ENCODE measurements at places on chromosomes 3 and 15.

- DNase-seq, result no peak
Measured at GRCh38 chr15:100761290-100761935, 118.2 kb upstream of the ALDH1A3 start.

GRCh38 chr15:45662375-45662774, 27.5 kb downstream of the SQOR start:
- no peak for DNase-seq

GRCh38 chr3:112379020-112379690, 46.2 kb downstream of the CD200 start:
- DNase-seq, result no peak

DNA sequence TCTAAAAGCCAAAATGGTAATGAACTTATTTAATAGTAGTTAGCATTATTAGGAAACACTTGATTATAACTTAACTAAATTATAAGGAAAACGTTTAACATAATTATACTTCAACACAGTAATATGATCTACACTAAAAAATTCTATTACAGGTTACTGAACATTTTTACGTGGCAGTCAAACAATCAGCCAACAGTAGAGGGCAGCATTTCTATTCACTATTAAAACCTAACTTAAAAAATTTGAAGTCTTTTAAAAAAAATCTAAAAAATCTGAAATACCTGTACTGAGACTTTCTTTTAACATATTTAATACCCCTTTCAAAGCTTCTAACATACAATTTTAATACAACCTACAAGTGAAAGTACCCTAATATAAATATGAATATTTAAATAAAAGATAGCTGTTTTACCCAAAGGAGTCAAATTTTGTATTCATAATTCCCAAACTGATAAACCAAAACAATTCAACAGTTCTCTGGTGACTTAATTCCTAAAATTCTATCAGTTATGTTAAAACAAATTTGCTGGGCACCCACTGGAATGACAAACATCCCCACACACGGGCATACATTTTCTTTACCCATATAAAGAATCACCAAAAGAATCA, 41.5 kb downstream of the DLG1 start:
- DNase-seq, result peak; percentile 51

DNA sequence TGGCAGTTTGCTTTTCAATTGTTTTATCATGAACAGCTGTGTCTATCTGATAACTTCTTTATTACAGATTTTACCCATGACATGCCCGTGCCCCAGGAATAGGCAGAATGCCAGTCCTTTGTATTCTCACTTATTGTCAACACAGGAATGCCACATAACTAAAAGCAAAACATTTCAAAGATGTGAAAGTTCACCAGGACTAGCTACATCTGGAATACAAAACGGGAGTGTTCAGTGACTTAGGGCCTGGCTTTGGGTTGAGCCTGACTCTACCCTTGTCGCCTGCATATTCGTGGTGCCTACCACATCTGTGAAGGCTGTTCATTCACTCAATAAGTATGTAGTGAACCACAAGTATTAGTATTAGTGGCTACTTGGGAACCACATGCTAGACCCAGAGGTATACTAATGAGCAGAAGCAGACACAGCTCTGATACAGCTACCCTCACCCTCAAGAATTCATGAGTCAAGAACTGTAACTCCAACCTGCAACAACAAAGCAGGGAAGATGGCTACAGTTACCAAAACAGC, 2.9 kb downstream of the TNFSF10 start:
- no peak for DNase-seq

DNA sequence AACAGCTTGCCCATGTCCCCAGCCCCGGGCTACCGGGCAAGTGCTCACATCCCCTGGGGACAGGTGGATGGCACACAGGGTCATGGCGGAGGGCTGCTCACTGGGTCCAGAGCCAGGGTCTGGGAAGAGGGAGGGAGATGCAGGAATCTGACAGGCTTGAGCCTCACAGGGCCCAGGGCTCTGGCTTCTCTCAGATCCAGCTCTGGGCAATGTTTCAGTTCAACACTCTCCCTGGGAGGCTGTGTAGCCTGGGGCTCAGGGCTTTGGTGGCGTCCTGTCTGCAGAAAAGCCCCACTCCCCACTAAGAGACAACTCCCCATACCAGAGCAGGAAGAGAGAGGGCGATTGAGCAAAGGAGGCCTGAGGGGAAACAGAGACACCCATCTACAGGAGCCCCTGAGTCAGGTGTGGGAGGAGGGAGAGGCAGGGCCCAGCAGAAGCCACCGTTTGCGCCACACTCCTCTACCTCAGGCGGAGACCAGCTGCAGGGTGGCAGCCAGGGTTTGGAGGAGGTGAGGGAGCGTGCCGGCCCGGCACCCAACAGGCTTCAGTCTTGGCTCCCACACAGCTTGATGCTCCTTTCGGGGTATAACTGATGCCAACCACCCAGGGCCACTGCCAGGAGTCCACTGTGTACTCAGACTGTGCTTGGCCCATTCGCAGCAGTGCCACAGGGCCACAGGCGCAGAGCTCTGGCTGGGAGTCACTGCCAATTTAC, 16.8 kb upstream of the SRP14 start:
- peak; percentile 87 for DNase-seq

DNA sequence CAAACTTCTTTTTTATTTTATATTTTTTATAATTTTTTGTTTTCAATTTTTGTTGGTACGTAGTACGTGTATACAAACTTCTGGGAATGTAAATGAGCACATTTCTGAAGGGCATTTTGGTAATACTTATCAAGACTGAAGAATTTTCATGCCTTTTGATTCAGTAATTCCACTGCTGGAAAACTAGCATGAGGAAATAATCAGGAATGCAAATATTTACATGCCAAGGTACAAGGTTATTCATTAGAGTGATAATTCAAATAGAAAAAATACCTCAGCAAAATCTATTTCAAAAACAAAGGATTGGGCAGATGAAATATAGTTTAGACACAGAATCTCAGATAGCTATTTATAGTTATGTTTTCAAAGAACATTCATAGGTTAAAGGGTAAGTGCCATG, 128.7 kb downstream of the DMXL2 start:
- DNase-seq, result no peak

DNA sequence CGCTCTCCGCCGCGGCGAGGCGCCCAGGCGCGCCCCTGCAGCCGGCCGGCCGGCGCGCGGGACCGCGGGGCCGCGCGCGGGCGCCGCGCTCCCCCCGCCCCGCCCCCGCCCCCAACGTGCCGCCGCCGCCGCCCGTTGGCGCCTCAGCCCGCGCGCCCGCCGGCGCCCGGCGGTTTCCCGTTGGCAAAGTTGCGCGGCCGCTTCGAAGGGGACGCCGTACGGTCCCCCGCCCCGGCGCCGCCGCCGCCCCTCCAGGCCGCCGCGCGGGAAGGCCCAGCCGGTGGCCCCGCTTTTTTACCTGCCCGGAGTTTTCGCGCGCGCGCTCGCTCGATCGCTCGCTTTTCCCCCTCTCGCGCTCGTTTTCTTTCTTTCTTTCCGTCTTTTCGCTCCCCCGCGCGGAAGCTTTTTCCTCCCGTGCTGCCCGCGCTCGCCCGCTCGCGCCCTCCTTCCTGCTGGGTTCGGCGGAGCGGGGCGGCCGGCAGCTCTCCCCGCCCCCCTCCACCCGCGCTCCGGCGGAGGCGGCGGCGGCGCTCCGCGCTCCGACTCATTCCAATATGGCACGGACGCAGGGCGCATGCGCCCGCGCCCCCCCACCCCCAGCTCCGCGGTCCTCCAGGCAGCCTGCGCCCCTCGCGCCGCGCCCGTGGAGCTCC, at the start of gene SFMBT1:
TSS of gene SFMBT1 (minus strand) at position 556 of the 653 bp plus-strand sequence. CDS start 76,945 bp downstream, outside the sequence.
- DNase-seq, result peak; percentile 71

- DNase-seq, result no peak
Measured at GRCh38 chr3:192611411-192611810, 115.9 kb downstream of the FGF12 start.

GRCh38 chr3:196634224-196634623, 5.3 kb upstream of the NRROS start:
- DNase-seq, result peak; percentile 43

GRCh38 chr3:8743911-8744310, 10.3 kb downstream of the CAV3 start:
- DNase-seq, result no peak

DNA sequence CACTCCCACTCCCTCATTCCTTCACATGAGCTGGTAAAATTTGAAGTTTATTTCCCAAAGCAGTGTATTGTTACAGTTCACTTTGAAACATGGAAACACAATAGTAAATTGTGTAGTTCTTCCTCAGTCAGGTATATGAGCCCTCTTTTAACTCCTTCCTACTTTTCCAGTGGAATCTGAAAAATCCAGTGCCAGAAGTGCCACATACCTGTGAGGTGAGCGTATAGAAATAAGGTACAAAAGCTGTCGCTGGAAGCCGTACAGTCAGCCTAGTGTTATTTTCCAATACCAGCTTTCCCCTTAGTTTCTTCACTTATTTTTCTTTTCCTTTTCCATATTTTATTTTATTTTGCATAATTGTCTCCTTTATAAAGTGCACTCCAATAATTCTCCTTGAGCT, 81.7 kb upstream of the CADM2 start:
- DNase-seq, result no peak

DNA sequence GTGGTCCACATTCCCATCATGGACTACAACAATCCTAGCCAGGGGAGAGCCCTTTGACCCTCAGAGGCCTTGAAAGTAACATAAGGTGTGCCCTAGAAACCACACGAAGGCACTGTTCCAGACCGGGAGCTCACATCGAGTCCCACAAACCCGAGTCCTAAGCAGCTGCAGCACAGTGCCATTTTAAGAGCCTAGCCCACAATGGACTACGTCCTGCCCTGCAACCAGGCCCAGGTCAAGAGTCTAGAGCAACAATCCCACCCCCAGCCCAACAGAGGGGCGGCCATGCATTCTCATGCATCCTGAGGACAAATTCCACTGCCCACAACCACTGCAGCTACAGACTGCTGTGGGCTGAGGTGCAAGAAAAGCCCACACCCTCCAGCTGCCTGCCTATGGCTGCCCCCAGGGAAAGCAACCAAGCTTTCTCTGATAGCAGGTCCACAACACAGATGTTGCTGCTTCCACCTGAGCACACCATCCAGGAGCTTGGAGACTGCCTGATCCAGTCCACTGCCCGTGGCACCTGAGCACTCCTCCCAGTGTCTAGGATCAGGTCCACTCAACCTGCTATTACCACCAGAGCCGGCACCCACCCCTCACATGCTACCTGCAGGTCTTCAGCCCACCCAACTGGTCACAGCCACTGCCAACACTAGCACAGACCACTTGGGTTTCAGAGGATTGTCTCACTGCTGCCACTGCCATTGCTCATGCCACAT, 56.8 kb downstream of the IGSF11 start:
- no peak for DNase-seq

DNA sequence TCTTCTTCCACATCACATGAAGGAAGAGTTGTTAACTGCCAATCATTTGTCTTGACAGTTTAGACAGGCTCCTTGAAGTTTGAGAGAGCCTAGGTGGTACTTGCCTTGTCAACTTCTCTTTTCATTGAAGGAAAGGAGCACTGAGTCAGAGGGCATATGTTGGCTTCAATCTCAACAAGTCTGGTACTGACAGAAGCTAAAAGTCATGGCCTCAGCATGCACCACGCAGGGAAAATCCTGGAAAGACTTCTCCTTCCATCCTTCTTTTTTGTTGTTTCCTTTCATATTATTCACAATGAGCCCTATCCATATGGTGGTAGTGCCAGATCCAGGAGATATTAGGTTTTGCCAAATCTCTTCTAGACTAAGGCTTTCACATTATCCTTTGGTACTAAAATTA, 1272.5 kb downstream of the ROBO1 start:
- DNase-seq, result no peak

GRCh38 chr3:193212844-193213243, 28.2 kb upstream of the PLAAT1 start:
- DNase-seq, result no peak

DNA sequence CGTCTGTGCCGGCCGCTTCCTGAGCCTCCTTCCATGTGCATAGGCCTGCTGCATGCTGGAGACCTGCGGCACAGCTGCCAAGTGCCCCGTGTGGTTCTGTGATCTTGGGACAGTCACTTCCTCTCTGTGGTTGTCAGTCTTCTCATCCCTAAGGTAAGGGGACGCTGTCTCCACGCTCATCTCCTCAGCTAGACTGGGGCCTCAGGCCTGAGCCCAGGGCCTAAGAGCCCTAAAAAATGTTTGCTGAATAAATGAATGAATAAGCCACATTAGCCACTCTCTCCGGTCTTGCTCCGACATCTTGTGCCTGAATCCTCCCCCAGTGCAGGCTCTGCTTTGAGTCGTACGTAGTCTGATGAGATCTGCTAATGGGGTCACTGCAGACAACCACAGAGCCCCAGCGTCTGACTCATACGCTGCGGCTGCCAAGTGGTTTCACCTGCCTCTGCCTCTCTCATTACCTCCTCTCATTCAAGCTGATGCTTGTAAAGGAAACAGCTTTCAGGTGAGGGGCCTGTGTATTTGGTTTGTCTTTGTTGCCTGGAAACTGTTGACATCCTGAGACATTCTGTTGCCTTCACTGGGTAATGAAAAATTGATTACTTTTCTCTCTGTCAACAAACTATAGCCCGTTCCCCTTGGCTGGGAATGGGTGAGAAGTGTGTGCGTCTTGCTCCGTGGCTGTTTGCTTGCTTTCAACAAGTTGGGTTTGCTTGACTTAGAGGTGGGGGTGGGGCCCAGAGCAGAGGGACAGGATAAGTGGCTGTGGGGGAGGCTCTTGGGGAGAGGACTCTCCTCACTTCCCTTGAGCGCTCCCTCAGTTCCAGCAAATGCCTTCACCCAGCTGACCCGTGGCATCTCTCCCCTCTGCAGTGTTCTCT, 15.9 kb downstream of the RPLP1 start:
- DNase-seq, result no peak

DNA sequence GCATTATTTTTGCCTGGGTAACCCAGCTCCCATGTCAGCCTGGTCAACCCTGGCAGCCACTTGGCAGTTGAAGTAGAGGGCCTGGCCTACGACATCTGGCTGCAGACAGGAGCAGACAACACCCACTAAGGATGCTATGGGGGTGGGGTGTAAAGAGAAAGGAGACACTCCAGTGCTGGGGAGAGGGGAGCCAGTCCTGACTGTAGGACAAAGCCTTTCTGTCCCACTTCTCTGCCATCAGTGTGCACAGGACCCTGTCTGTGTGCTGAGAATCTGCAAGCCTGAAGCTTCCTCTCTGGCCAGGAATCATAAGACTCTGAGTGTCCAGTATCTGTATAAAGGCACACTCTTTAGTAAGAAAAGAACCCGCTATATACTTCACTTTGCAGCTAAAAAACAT, 96.3 kb upstream of the CHRM5 start:
- no peak for DNase-seq

All from body of pancreas (tissue), 4 donors.